Skeletal muscle tissue (tissue), 5 donors: ENCODE measurements at places on chromosomes 11 and 22. TPM values are rescaled to one million over a fixed set of nuclear protein-coding genes. Genes with fewer than 3 reads are reported as not detected.

MS4A3 gene
- total RNA-seq: 6.8 TPM

LRFN4 gene
- total RNA-seq: 12.0 TPM

VWCE gene
- total RNA-seq: 1.0 TPM

RAB36 gene
- 0.52 TPM for total RNA-seq

SERPINH1 gene
- 237 TPM for total RNA-seq

BLID gene
- total RNA-seq: 0.52 TPM
